A549 treated with ZK216348 at 1 μM for 4 hours (cell line): ENCODE measurements at places on chromosomes 12 and 14. TPM values are rescaled to one million over a fixed set of nuclear protein-coding genes. Genes with fewer than 3 reads are reported as not detected.

The OGFOD2 gene
- 12.2 to 17.5 TPM (median 15.9 TPM) in 5 replicates for total RNA-seq

The CYP46A1 gene
- 0.05 to 0.29 TPM (median 0.13 TPM) in 4 of 5 replicates, not detected in the other for total RNA-seq

The KCNA5 gene
- total RNA-seq, result not detected in 5 replicates

The MGP gene
- total RNA-seq, result 0.45 TPM in 1 of 5 replicates, not detected in the others

The ADAM21 gene
- total RNA-seq, result not detected in 5 replicates

The LGMN gene
- 46.4 to 63.3 TPM (median 59.4 TPM) in 5 replicates for total RNA-seq

The NXPH4 gene
- 2.7 to 6.3 TPM (median 5.1 TPM) in 5 replicates for total RNA-seq

The GPR137C gene
- total RNA-seq, result 0.09 to 0.34 TPM (median 0.11 TPM) in 5 replicates

The GCH1 gene
- 2.2 to 4.2 TPM (median 3.7 TPM) in 5 replicates for total RNA-seq

The CLEC4A gene
- 0.42 TPM in 1 of 5 replicates, not detected in the others for total RNA-seq

The SLCO1C1 gene
- total RNA-seq, result 0.32 TPM in 1 of 5 replicates, not detected in the others

The SEC23A gene
- 55.3 to 89.1 TPM (median 82.6 TPM) in 5 replicates for total RNA-seq

The TPPP2 gene
- not detected in 5 replicates for total RNA-seq

The TSPAN11 gene
- total RNA-seq, result 0.04 to 0.16 TPM (median 0.08 TPM) in 4 of 5 replicates, not detected in the other

The LRRK2 gene
- total RNA-seq, result 1.2 to 2.4 TPM (median 1.6 TPM) in 5 replicates

The FAIM2 gene
- 0.09 TPM in 1 of 5 replicates, not detected in the others for total RNA-seq

The YBX3 gene
- 252 to 314 TPM (median 266 TPM) in 5 replicates for total RNA-seq

The ASB2 gene
- total RNA-seq, result 0.60 to 2.0 TPM (median 1.0 TPM) in 5 replicates

The HOXC4 gene
- total RNA-seq, result 1.7 to 3.9 TPM (median 3.8 TPM) in 5 replicates

The CCDC198 gene
- 2.0 to 3.2 TPM (median 2.9 TPM) in 5 replicates for total RNA-seq

The PLEKHG3 gene
- total RNA-seq, result 19.8 to 37.8 TPM (median 31.5 TPM) in 5 replicates

The B4GALNT3 gene
- 0.34 to 1.0 TPM (median 0.69 TPM) in 5 replicates for total RNA-seq

The MTA1 gene
- 46.8 to 93.0 TPM (median 83.4 TPM) in 5 replicates for total RNA-seq

The RIC8B gene
- total RNA-seq, result 8.1 to 10.3 TPM (median 9.7 TPM) in 5 replicates

The STYK1 gene
- total RNA-seq, result 0.14 to 0.53 TPM (median 0.31 TPM) in 5 replicates

The ARHGAP9 gene
- 0.53 to 1.2 TPM (median 0.91 TPM) in 4 of 5 replicates, not detected in the other for total RNA-seq

The LIMA1 gene
- total RNA-seq, result 4.9 to 9.0 TPM (median 6.4 TPM) in 5 replicates

The KIF26A gene
- total RNA-seq, result 1.3 to 4.6 TPM (median 4.2 TPM) in 5 replicates

The NFE2 gene
- not detected in 5 replicates for total RNA-seq

The PZP gene
- total RNA-seq, result not detected in 5 replicates

The P2RX7 gene
- total RNA-seq, result not detected in 5 replicates

The GARIN6 gene
- total RNA-seq, result not detected in 5 replicates

The CD27 gene
- not detected in 5 replicates for total RNA-seq

The GLIPR1L2 gene
- total RNA-seq, result 0.12 to 0.22 TPM (median 0.12 TPM) in 3 of 5 replicates, not detected in the others

The AGAP2 gene
- 0.08 to 0.48 TPM (median 0.12 TPM) in 5 replicates for total RNA-seq

The RAB15 gene
- 19.1 to 22.5 TPM (median 19.9 TPM) in 5 replicates for total RNA-seq

The SERPINA10 gene
- total RNA-seq, result not detected in 5 replicates

The AKAP5 gene
- 0.27 to 0.68 TPM (median 0.41 TPM) in 5 replicates for total RNA-seq

The FBLN5 gene
- total RNA-seq, result 2.8 to 4.5 TPM (median 3.7 TPM) in 5 replicates

The PROX2 gene
- total RNA-seq, result not detected in 5 replicates

The PTPRR gene
- total RNA-seq, result 0.18 to 0.57 TPM (median 0.34 TPM) in 4 of 5 replicates, not detected in the other

The A2M gene
- 0.47 TPM in 1 of 5 replicates, not detected in the others for total RNA-seq

The TNS2 gene
- 26.9 to 52.9 TPM (median 44.2 TPM) in 5 replicates for total RNA-seq

The IL25 gene
- not detected in 5 replicates for total RNA-seq

The ATP2A2 gene
- total RNA-seq, result 236 to 338 TPM (median 301 TPM) in 5 replicates

The IKZF4 gene
- total RNA-seq, result 1.9 to 3.0 TPM (median 2.5 TPM) in 5 replicates

The DBX2 gene
- total RNA-seq, result not detected in 5 replicates

The WNT1 gene
- total RNA-seq, result 0.13 to 0.20 TPM in 2 of 5 replicates, not detected in the others

The NGB gene
- total RNA-seq, result not detected in 5 replicates

The CCDC63 gene
- not detected in 5 replicates for total RNA-seq

The KLRB1 gene
- not detected in 5 replicates for total RNA-seq

The KRT6A gene
- 3.0 to 5.6 TPM (median 5.1 TPM) in 5 replicates for total RNA-seq
